Pulmonary artery endothelial cell (primary cell): ENCODE measurements at places on chromosomes 3 and 15. TPM values are rescaled to one million over a fixed set of nuclear protein-coding genes. Genes with fewer than 3 reads are reported as not detected.

- DNase-seq: no peak
These were observed 54.1 kb downstream of the EXOG start for GRCh38 chr3:38549957-38550840.

DNA sequence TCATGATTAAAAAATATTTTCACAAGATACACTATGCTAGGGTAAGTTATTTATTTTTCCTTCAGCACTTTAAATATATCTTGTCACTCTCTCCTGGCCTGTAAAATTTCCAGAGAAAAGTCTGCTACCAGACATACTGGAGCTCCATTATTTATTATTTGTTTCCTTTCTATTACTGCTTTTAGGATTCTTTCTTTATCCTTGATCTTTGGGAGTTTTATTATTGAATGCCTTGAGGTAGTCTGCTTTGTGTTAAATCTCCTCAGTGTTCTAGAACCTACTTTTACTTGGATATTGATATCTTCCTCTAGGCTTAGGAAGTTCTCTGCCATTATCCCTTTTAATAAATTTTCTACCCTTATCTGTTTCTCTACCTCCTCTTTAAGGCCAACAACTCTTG lies 142.0 kb upstream of the TGFBR2 start:
- DNase-seq: no peak

Gene IMPG2
- total RNA-seq: 0.33 and 0.78 TPM in 2 replicates

GRCh38 chr3:119195911-119196310 lies 22.5 kb downstream of the UPK1B start:
- DNase-seq: no peak

- no peak for DNase-seq
These were observed 137.0 kb upstream of the C2CD4B start for GRCh38 chr15:62301993-62302675.

Gene TRIM42
- not detected in 2 replicates for total RNA-seq

- DNase-seq: no peak
These were observed 57.3 kb downstream of the TMEM212 start for GRCh38 chr3:171900446-171900845.

DNA sequence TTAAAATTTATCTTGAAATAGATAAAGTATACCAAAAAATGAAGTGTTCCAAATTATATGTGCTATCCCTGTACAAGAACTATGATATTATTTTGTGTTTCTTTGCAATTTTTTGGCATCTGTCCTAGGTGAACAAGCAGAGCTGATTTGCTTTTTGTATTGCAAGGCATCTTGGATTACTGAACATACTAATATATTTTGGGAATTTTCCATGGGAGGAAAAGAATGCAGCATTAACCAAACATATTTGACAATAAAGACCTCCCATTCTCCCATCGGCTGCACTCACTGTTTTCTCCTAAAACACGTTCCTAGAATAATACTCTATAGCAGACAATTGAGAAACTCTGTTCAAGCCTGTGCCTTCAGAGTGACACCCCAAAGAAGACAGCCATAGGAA lies 265.1 kb upstream of the ALCAM start:
- no peak for DNase-seq

- no peak for DNase-seq
These were observed 3.5 kb upstream of the ISG20 start for GRCh38 chr15:88635318-88635717.

- DNase-seq: no peak
These were observed 1.2 kb upstream of the MME start for GRCh38 chr3:155078711-155079467.

GRCh38 chr3:8768364-8769087 lies 887 bp downstream of the OXTR start:
- DNase-seq: no peak

Gene HDAC11
- 9.3 and 11.1 TPM in 2 replicates for total RNA-seq

GRCh38 chr3:63450023-63450422 lies 171.9 kb downstream of the SYNPR start:
- DNase-seq: no peak

- no peak for DNase-seq
These were observed 549.8 kb downstream of the NSUN3 start for GRCh38 chr3:94612631-94613030.

DNA sequence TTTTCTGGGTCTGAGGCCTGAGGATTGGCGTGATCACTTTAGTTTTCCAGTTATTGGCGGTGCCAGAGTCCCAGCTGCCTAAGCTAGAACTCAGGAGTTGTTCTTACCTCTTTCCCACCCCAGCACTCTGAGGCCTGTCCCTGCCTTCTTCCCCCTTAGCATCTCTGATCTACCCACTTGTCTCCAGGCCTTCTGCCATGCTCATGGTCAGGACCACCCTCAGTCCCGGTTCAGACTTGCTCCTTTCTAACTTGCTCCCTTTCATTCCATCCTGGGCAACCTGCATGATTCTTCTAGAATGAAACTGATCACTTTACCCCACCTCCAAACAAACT lies 15.7 kb downstream of the ACOX2 start:
- DNase-seq: no peak

Gene POLR2M
- 176 and 469 TPM in 2 replicates for total RNA-seq

Gene SUCNR1
- total RNA-seq: under 0.01 TPM in 1 of 2 replicates, not detected in the other

Gene GABRB3
- 0.07 and 0.59 TPM in 2 replicates for total RNA-seq

GRCh38 chr3:66442254-66443117 lies 58.3 kb downstream of the LRIG1 start:
- peak; percentile 78 for DNase-seq

- DNase-seq: no peak
These were observed 237.0 kb upstream of the AGTR1 start for GRCh38 chr3:148460686-148461085.

Gene TRPM1
- total RNA-seq: 0.25 and 0.26 TPM in 2 replicates

Gene ZNF80
- not detected in 2 replicates for total RNA-seq

Gene NSUN3
- total RNA-seq: 13.7 and 15.6 TPM in 2 replicates

GRCh38 chr15:60907233-60907947 lies 321.7 kb downstream of the RORA start:
- DNase-seq: no peak

Gene PPIP5K1
- 13.8 and 35.5 TPM in 2 replicates for total RNA-seq

GRCh38 chr15:26660241-26660640 lies 112.6 kb downstream of the GABRB3 start:
- DNase-seq: no peak

Gene SLC7A14
- total RNA-seq: 3.0 and 11.8 TPM in 2 replicates

- peak; percentile 81 for DNase-seq
These were observed 74.1 kb upstream of the POMGNT2 start for GRCh38 chr3:43180027-43180426.

- DNase-seq: no peak
These were observed 137.2 kb downstream of the RPL22L1 start for GRCh38 chr3:170732660-170733245.

- DNase-seq: no peak
These were observed 18.7 kb downstream of the BCL2A1 start for GRCh38 chr15:79952329-79952728.

Gene FBXO40
- total RNA-seq: under 0.01 TPM in 1 of 2 replicates, not detected in the other

Gene ALG1L2
- total RNA-seq: not detected in 2 replicates

Gene ACP3
- total RNA-seq: not detected in 2 replicates

Gene CRYGS
- 1.1 and 1.4 TPM in 2 replicates for total RNA-seq

Gene ZNF197
- 9.4 and 9.8 TPM in 2 replicates for total RNA-seq

Gene ACKR2
- not detected in 2 replicates for total RNA-seq

GRCh38 chr15:25944386-25944785 lies 81.3 kb upstream of the ATP10A start:
- no peak for DNase-seq

Gene GATM
- 0.46 and 0.53 TPM in 2 replicates for total RNA-seq

GRCh38 chr3:119912220-119912619 lies 130.3 kb downstream of the NR1I2 start:
- DNase-seq: no peak

- DNase-seq: no peak
These were observed 3.0 kb upstream of the TRH start for GRCh38 chr3:129971351-129972052.

- DNase-seq: no peak
These were observed 15.4 kb downstream of the ZNF148 start for GRCh38 chr3:125359700-125360099.

DNA sequence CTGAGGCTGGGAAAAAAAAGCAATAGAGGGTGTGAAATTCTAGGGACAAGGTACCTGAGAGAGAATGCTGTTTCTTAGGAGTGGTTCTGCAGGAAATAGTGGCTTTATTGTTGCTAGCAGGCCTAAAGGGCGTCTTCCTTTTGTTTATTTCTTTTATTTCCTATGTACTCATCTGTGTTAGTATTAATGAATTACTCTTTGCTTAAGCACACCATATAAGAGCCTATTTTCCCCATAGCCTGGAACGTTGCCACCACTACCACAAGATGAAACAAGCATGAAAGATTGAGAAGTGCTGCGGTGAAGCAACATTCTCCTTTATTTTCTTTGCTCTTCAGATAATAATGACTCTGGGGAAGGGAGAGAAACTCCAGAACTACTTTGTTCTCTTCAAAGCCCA lies 21.3 kb upstream of the GOLIM4 start:
- DNase-seq: no peak

DNA sequence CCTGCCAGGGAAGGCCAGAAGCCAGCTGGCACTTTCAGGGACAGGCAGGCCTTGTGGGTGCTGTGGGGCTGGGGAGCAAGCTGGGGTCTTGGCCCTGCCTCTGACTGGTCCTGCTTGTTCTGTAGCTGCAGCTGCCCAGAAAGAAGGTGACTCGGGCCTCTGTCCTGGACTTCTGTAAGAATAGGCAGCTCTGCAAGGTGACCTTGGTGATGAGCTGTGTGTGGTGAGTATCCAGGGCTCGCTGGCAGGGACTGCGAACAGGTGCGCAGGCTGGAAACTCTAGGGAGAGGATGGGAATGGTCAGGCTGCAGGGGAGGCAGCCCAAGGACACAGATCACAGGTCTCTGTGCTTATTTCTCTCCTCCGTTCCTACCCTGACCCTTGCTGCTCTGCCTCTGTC lies 31.2 kb downstream of the SLC22A14 start:
- no peak for DNase-seq

Gene SRGAP3
- 0.13 TPM in 1 of 2 replicates, not detected in the other for total RNA-seq

GRCh38 chr15:39246523-39246922 lies 334.4 kb upstream of the THBS1 start:
- DNase-seq: no peak

DNA sequence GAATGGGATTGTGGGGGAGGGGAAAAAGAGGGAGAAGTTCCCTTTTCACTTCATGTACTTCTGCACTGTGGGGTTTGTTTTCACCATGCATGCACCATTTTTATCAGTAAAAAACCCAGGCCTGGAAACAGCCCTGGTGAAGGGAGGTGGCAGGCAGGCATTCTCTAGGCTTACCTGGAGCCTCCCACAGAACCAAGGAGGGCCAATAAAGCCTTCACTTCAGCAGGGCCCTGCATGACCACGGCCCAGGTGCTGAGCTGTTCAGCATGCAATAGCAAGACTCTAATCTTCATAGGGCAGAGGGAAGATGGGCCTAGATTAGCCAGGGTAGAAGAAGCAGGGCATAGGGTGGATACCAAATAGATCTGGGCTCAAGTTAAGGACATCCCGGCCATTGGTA lies 49.6 kb downstream of the SCN5A start:
- DNase-seq: no peak

GRCh38 chr15:50355980-50356379 lies 982 bp upstream of the GABPB1 start:
- DNase-seq: no peak

Gene LARP6
- 11.4 and 23.9 TPM in 2 replicates for total RNA-seq

Gene ATP13A5
- not detected in 2 replicates for total RNA-seq

DNA sequence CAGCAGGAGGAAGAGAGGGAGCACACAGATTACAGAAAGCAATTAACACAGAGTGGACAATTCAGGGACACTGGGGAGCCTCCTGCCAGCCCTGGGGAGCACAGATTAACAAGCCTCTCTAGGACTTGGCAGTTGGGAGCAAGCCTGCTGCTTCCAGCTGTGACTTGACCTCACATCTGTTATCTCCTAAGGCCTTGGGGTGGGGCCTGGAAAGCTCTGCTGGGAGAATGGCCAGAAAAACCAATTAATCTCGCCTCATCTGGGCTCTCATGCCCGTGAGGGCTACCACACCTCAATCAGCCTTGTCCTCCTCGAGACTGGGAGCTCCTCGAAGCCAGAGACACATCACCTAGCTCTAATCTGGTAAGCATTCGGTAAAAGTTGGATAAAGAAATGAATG lies 39.1 kb downstream of the SEMA5B start:
- DNase-seq: no peak
